Breast epithelium (tissue), 4 donors: ENCODE measurements at places on chromosomes 13 and 19. TPM values are rescaled to one million over a fixed set of nuclear protein-coding genes. Genes with fewer than 3 reads are reported as not detected.

GRCh38 chr13:107209824-107210722, 642.1 kb upstream of the ARGLU1 start:
- no peak for DNase-seq

GRCh38 chr13:113350065-113350937, 13.6 kb downstream of the GRTP1 start:
- no peak for DNase-seq

The FAM174C gene
- total RNA-seq: 60.6 TPM

- DNase-seq: no peak
These were observed 107.4 kb upstream of the CSNK1A1L start for GRCh38 chr13:37212826-37213225.

DNA sequence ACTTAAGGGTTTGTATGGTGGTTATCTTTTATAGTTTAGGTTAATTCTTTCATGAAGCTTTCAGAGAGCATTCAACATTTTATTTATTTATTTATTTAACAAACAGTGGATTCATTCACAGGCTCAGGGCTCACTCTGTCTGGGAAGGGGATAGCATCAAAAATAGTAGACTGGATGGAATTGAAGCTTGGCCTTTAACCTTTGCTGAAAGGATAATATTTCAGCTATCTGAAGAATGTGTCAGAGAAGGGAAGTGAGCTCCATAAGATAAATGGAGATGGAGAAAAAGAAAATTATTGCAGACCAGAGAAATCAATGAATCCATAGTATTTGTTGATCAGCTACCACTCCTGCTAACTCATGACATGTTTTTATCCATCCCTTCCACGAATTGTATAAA, 305.6 kb downstream of the COG6 start:
- no peak for DNase-seq

GRCh38 chr19:41325640-41325946, 15.6 kb downstream of the CCDC97 start:
- DNase-seq: no peak

DNA sequence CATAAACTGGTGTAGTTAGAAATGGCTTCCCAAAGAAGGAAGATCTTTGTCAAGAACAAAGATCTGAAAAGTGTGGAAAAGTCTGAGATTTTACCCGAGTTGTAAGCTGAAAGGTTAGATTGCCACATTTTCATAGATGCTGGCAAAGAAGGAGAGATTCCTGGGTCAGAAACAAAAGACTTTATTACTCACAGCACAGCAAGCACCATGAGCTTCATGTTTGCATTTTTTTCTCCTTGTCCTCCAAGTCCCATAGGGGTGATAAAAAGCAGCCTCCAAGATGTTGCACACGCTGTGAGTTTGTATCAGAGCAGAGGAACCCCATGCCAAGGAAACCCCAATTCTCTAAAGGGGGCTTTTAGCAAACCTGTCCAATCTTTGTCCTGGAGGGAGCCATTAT, 29.3 kb downstream of the MZT1 start:
- DNase-seq: no peak

The PDE4C gene
- total RNA-seq: 0.33 TPM

- DNase-seq: no peak
These were observed 31.1 kb upstream of the SIAH3 start for GRCh38 chr13:45882626-45883025.

GRCh38 chr13:113651511-113652403, 6.2 kb downstream of the ATP4B start:
- peak; percentile 41 for DNase-seq

The OR7D2 gene
- total RNA-seq: not detected

The CGB1 gene
- total RNA-seq: not detected

DNA sequence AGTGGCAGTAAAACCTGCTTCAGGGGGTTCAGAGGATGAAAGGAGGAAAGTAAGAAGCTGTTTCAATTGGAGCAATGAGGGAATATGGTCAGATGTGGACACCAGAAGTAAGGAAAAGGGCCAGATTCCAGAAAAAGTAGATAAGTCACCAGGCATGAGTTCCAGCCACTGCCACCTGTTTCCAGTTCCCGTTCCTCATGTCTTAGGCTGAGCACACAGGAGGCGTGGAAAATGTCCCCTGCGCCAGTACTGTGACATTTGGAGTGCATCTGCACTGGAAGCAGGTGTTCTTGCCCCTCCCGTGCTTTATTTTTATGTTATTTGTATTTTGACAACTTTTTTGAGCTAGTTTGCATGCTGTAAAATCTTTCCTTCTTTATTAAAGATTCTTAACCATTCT, 25.3 kb downstream of the LMO7 start:
- DNase-seq: no peak

- DNase-seq: no peak
These were observed 22.7 kb upstream of the TMEM255B start for GRCh38 chr13:113736258-113736731.

The CYP2F1 gene
- not detected for total RNA-seq

- DNase-seq: no peak
These were observed 7.3 kb upstream of the STRN4 start for GRCh38 chr19:46753420-46754155.

The RASGRP4 gene
- 0.66 TPM for total RNA-seq

DNA sequence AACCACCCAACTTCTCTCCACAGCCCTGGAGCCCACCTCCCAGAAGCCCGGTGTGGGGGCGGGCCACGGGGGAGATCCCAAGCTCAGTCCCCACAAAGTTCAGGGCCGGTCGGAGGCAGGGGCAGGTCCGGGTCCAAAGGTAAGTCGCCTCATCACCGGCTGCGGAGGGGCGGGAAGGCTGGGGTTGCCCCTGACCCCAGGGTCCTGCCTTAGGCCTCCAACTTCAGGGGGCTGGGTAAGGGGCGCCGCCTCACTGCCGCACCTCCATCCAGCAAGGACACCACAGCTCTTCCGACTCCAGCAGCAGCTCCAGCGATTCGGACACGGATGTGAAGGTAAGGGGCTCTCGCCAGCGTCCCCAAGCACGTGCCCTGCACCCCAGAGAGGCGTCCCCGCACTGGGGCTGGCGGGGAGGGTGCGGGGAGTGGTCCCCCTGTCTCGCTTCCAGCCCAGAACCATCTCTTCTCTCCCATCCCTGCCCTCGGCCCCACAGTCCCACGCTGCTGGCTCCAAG, 358 bp downstream of the C19orf33 start:
- DNase-seq: no peak

DNA sequence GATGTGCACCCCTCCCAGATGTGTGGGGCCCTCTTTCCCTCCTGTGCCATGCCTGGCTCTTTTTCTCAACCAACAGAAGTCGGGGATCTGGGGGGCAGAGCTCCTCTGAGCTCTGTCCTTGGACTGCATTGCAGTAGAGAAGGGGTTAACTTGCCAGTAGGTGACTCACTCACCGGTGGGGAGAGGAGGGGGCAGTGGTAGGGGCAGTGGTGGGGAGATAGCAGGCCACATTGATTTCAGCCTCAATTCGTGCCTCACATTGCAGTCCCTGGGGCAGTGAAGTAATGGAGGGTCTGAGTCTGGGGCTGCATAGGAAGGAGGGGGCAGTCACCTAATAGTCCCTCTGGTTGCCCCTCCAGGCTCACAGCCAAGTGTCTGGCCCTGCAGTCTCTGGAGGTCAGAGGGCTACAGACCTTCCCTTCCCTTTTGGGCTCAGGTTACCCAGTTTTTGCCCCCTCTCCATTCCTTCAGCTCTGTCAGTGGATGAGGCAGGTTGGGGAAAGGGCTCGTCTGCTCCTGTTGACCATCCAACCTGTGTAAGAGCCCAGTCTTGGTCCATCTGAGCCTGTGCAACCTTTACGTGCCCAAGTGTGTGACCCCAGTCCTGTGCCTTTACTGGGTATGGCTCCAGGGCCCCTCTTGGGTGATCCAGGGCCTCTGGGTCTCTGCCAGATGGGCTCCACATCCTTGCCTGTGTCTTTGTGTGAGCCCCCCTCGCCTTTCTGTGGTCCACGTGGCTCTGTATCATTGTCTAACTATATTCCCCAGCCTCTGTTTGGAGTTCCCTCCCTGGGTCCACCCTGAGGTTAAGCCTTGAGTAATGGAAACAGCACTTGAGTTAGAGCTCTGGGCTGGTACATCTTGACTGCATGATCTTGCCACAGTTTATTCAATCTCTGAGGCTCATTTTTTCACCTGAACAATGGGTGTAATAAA, 13.0 kb downstream of the CIC start:
- no peak for DNase-seq

The PSG6 gene
- not detected for total RNA-seq

The TMEM38A gene
- 2.9 TPM for total RNA-seq

DNA sequence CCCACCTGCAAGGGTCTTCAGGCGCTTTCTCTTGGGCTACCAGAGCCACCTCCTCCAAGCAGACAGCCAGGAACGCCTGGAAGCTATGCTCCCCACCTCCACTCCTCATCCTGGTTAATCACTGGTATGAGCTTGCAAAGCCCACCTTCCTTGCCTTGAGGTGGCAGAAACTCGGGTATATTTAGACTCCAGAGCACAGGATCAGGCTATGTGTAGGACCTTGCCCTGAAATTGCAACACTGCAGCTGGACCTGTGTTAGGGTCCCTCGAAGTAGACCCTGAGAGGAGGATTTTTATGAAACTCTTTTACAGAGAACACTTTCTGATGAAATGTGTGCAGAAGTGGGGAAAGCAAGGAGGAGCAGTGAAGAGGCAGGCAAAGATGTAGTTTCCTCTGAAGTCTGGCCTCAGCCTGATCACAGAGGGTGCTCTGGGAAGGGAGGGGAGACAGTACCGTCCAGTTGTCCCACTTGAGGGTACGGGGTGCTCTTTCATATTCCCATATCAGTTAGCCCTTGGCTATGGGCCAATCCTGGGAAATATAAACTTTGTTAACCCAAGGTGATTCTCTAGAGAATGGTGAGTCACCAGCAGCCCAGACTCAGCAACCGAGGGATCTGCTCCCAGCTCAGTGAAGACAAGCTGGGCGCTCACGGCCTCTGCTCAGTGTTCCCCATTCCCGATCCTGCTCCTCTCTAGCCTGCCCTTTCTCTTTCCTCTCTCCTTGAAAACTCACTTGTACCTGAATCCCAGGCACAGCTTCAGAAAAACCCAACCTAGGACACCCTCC, 157.9 kb downstream of the UQCRFS1 start:
- DNase-seq: no peak

- no peak for DNase-seq
These were observed 56.6 kb downstream of the FREM2 start for GRCh38 chr13:38743466-38743865.

GRCh38 chr13:28094306-28094705, 6.1 kb downstream of the FLT3 start:
- no peak for DNase-seq

- DNase-seq: no peak
These were observed 21.0 kb upstream of the SPRY2 start for GRCh38 chr13:80361883-80362327.

GRCh38 chr13:43877766-43878165, 1.8 kb downstream of the CCDC122 start:
- DNase-seq: no peak

The PABPC3 gene
- 0.32 TPM for total RNA-seq

DNA sequence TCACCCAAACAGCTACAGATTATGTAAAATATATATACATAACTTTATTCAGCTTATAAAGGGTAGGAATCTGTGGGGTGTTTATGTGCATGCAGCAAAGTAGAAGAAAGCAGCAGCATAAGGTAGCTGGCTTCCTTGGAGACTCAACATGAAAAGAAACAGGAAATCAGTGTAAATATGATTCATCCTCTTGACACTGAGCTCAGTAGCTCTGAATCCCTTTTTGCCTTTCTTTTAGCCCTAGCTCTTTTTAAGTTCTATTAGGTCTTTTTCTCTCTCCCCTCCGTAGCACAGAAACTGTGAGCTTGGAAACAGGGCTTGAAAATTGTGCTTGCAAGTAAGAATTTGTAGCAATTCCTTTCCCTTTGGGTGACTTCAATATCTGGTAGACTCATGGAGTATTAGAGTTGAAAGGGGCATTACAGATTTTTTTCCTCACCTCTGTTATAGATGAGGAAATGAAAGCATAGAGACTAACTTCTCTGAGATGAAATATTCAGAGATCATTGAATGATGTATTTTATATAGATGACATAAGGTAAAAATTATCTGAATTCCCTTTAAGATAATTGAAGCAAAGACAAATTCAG, 314.4 kb downstream of the PCDH9 start:
- no peak for DNase-seq

The ZNF628 gene
- 4.3 TPM for total RNA-seq

GRCh38 chr13:45016792-45017425, 27.6 kb downstream of the GPALPP1 start:
- no peak for DNase-seq

DNA sequence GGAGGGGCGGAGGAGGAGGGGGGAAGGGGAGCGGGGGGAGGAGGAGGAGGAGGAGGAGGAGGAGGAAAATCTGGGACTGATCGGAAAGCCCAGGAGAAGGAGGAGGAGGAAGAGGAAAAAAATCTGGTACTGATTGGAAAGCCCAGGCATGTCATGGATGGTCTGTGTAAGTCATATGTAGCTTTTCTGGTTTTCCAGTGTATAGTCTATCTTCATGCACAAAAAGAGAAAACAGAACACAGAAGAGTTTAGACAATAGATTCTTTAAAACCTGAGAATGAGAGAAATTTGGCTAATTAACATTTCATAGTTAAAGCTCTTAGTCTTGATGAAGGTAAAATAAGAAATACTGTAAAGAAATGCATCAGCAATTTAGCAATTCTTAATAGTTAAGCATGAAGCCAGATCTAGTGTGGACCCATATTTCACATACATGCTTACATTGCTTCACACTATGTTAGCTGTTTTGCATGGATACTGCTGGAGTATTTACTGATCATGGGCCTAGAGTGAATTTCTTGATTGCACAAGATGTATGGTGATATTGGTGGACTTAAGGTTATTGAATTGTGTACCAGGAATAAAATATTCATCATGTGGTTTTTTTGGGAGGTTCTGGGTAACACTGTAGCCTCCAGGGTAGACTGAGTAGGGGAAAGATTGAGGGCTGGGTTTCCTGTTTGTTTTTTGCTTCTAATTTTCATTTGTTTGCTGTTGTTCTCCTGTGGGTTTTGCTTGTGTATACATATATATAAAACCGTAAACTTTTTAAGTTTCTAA, 41.4 kb downstream of the SUCLA2 start:
- DNase-seq: no peak

GRCh38 chr19:37635076-37636056, 19.9 kb downstream of the ZFP30 start:
- no peak for DNase-seq
